ENCODE measurements at places on chromosomes 7 and 10.

DNA sequence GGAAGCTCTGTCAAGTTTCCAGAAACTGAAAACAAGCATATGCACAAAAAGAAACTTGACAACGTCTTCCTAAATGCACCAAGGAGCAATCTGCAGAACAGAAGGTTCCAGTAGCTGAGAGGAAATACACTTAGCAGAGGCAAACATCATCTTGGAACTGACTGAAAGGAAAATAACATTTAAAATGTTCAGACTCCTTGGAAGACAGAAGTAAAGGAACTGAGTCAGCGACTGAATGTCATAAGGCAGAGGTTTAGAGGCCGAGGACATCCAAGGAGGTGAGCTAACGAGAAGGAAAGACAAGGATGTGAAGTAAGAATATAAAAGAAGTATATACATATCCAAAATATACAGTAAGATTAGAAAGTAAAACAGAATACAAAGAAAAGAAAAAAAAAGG is 24.1 kb downstream of the SEMA3D start:
- DNase-seq = no peak

DNA sequence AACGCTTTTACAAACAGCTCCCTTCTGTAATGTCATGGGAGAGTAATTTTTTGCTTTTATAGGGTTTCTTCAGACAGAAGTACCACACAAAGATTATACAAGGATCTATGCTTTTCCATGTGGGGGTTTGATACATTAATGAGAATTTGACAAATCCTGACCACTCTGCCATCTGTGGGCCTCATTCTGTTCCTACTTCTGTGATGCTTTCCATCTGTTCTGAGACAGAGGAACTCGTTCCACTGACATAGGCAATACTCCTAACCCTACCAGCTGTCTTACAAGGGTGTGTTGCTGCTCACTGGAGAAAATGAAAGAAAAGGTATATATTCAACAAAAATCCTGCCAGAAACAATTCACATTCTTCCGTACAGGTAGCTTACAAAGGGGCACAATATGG is 59.4 kb upstream of the NAMPT start:
- no peak for DNase-seq

- DNase-seq = no peak
These were observed 20.0 kb upstream of the CAPZA2 start for GRCh38 chr7:116842371-116842770.

- no peak for DNase-seq
These were observed 118.3 kb downstream of the DGKI start for GRCh38 chr7:137728426-137728825.
